ENCODE measurements at places on chromosomes 11 and 22. TPM values are rescaled to one million over a fixed set of nuclear protein-coding genes. Genes with fewer than 3 reads are reported as not detected.

DNA sequence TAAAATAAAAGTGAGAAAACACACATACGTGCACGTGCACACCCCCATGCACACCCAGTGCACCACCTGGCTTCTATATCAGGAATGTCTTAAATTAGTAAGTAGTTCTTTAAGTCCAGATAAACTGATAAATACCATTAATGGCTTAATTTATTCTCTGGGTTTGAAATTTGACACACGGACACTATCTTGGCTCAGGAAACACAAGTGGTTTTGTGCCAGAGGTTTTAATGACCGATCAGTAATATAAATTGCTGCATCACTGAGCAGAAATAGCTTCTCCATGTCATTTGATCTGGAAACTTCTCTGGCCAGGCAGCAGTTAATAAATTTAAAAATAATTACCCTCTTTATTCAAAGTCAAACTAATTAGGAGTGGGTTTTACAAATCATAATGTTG is 101.5 kb upstream of the NNMT start:
- no peak for DNase-seq

DNA sequence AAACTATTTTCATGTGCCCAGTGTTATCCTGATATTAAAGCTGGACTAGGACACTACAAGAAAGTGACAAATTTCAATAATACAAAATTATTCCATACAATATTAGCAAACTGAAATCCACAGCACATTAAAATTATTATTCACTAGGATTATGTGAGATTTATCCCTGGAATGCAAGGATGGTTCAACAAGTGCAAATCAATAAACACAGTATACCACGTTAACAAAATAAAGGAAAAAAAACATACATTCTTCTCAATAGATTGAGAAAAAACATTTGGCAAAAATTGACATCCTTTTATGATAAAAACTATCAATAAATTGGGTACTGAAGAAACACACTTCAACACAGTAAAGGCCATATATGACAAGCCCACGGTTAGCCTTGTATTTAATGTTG is 1758.2 kb upstream of the RAG2 start:
- no peak for DNase-seq

The HPS5 gene
- 17.2 TPM for total RNA-seq

DNA sequence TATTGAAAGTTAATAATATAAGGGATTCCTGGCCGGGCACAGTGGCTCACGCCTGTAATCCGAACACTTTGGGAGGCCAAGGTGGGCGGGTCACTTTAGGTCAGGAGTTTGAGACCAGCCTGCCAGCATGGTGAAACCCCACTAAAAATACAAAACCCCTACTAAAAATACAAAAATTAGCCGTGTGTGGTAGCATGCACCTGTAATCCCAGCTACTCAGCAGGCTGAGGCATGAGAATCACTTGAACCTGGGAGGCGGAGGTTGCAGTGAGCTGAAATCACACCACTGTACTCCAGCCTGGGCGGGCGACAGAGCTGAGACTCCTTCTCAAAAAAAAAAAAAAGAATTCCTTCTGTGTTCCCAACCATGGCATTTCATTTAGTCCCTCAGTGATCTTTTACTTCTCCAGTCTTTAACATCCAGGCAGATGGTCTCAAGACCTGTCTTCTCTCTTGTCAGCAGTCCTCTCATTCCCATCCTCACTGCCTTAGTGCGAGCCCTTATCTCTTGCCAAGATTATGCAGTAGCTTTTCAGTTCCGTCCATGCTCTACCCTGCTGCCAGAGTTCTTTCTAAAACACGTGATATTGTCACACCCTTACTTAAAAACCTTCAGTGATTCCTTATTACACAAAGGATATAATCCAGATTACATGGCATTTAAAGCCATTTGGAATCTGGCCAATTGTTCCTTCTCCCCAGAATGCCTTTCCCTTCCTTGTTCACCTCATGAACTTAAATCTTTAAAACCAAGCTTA is 17.9 kb downstream of the RTN3 start:
- no peak for DNase-seq

The GSTT2 gene
- not detected for total RNA-seq

The TXNRD2 gene
- total RNA-seq: 18.0 TPM

The ANGPTL5 gene
- total RNA-seq: not detected

- DNase-seq: no peak
Observed at GRCh38 chr11:93654226-93654625, 7.3 kb upstream of the CEP295 start.

The RFPL2 gene
- total RNA-seq: not detected

DNA sequence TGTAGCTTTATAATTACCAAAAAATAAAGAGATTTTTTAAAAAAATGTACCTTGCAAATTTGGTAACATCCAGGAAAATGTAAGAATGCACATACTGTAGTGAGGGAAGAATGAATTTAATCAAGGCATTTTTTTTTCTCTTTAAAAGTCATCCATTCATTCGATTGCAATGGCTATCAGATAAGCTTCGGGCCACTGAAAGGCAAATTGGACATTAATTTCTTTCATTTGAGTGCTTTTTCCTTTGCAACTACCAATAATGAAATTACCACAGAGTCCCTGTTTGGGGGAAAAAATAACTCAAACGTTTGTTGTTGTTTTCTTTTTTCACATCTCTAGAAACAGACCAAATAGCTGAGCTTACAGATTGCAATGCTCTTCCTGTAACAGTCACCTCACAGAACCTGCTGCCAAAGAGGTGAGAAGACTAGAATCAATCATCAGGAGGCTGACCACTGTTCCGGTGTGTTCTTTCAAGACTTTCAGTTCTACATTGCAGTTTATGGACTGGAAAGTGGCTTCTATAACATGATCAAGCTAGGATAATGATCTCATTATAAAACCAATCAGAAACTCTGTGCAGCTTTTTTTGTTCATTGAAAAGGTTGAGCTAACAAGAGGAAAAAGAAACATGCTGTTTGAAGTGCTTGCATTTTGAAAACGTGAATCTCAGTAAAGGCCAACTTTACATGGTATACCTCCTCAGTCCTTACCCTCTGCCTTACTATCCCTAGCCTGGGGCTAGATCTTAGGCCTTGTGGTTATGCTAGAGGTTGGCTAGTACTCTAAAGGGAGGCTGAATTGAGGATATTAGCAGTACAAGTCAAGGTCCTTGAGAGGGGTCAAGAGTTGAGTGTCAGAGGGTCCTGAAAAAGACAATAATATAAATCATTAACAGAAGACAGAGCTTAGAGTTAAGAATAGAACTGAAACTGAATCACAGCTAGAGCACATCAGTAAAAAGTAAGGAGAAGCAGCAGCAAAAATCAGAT is 1276.1 kb downstream of the LRRC4C start:
- no peak for DNase-seq

The ARHGAP32 gene
- 6.6 TPM for total RNA-seq

DNA sequence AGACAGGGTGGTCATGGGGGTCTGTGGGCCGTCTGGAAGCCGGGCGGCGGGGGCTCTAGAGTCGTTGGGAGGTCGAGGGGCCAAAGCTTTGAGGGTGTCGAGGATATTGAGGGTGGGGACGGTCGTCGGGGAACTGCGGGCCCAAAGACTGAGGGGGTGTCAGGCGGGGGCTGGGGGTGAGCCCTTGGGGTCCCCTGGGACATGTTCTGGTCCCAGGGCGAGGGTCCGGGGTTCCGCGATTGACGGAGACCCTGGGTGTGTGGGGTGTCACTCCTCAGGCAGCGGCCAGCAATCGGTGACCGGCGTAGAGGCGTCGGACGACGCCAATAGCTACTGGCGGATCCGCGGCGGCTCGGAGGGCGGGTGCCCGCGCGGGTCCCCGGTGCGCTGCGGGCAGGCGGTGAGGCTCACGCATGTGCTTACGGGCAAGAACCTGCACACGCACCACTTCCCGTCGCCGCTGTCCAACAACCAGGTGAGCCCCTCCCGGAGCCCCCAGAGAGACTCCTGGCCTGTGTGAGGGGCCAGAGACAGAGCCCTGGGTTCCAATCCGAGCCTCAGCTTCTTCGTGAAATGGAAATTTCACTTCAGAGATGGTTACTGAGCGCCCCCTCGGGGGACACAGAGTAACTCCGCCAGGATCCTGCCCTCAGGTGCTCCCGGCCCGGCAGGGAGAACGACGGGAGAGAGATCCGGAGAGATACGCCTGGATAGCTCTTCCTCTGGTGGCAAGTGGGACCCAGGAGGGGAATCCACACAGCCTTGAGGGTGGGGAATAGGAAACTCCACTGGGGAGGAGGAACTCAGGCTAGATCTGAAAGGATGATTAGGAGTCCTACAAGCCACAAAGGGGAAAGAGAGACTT is 714 bp downstream of the SDF2L1 start:
- peak; percentile 78 for DNase-seq

- no peak for DNase-seq
Observed at GRCh38 chr11:87739766-87740165, 435.5 kb downstream of the RAB38 start.

DNA sequence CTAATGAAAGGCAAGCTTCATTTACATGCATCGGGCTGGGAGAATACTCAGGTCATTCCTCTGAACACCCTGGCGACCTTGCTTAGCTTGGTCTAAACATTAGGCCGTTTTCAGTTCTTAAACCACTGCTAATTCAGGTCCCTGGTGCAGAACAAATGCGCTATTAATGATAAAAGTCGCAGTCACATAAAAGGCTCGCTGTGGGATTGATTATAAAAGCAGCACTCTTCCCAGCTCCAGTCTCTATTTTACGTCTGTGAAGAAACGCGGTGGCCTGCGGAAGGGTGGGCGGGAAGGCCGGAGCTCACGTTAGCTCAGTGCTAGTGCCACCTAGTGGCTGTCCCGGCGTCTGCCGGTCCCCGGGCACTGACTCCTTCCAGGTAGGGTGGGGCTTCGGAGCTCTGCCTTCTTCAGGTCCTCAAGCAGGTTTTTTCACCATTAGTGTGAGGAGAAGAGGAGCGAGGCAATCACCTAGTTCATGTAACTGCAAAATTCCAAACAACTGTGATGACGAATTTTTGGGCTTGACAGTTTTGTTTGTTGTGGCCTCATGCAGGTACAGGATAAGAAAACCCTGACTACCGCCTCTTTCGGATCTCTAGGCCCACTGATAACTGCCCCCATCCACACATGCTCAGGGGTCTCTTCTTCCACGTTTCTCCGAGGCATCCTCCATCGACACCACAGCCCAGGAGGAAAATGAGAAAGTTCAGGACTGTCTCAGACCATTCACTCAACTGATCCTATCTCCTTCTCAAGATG is 66.5 kb upstream of the CLMP start:
- peak; percentile 88 for DNase-seq

DNA sequence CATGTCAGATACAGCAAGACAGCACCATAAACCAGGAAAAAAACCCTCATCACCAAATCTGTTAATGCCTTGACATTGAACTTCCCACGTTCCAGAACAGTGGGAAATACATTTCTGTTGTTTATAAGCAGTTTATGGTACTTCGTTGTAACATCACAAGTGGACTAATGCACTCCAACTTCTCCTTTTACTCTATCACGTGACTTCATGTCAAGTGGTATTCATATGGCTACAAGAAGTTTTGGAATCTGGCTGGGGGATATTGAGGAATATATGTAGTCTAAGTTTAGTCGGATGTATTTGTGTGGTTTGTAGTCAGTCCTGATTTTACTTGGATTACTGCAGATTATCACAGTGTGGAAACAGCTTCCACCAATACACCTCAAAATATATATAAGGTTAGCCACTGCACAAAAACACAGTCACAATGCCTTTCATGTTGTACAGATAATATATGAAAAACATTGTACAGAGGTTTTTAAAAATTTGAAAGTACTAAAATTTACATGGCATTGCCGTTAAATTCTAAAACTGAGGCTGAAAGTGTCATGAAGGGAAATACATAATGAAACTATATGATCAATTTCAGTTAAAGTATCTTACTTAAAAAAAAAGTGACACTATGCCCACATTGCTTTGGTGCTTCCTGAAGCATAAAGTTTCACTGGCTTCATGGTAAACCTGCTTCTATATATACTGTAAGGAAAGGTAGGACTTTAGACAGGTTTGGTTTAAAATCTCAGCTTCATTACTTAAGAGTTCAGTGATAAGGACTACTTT is 134.1 kb downstream of the CASP12 start:
- no peak for DNase-seq

GRCh38 chr22:43246188-43246587 is 59.3 kb upstream of the TTLL12 start:
- no peak for DNase-seq

GRCh38 chr11:46315033-46315738 is 32.1 kb upstream of the DGKZ start:
- DNase-seq: peak; percentile 90

DNA sequence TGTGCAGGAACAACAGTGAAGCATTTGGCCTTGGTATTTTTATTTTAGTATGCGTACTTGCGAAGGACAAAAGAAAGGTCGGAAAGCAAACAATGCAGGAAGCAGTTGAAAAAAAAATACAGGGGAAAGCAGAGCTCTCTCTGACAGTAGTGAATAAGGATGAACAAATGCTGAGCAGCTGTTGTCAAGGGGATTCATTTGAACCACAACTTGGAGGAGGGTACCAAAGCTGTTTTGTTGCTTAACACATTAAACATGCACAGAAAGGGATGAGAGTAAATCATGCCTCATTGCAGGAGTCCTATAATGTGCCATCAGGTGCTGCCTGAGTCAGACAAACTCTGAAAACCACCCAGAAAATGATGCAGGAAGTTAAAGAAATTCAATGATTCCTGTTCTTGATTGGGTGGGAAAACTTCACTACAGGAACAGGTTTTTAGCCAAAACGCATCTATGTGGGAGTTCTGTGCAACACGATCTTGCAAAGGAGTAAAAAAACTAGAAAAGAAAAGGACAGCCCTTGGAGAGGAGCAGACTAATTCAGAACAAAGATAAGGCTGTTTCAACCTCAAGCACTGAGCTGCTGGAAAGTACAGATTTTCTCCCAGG is 2113.5 kb downstream of the LRRC4C start:
- no peak for DNase-seq

The APOL5 gene
- not detected for total RNA-seq

The ZC3H7B gene
- total RNA-seq: 47.9 TPM

The ROBO4 gene
- total RNA-seq: not detected

The MB gene
- not detected for total RNA-seq

GRCh38 chr22:49853981-49854831 is 562 bp downstream of the ZBED4 start:
- DNase-seq: peak; percentile 51

DNA sequence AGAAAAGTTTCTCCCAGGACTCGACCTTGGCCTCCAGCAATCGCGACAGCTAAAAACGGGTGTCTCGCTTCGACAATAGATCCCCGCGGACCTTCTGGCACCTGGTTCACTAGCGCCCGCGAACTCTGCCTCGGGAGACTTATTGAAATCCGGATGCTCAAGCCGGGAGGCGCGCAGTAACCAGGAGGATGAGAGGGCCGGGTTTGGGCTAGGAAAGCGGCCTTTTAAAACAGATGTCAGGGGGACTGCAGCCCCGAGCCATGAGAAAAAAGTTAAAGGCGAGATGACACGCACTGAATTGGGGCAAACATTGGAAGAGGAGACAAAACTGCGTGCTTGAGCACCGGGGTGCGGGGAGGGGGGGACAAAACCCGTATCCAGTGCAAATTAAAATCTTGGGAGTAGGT is 637 bp upstream of the ZBTB16 start:
- no peak for DNase-seq

GRCh38 chr11:68987211-68987610 is 6.4 kb upstream of the MRGPRD start:
- no peak for DNase-seq

The CPT1A gene
- total RNA-seq: 17.5 TPM

DNA sequence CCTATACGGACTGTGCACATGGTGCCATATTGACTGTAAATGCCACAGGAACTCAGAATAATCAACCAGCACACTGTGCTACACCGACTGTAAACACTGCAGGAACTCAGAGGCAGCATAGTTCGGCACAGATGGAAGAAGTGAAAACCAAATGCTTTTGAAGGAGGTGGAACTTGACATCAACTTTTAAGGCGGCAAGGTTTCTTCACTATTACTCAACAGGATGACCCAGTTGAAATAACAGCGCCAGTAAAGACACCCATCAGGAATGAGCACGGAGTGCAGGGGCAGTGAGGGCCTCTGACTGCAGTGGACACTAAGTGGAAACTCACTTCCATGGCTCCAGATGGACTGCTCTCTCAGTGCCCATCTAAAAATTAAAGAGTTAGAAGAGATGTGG is 15.7 kb downstream of the TESMIN start:
- DNase-seq: no peak
